ENCODE measurements at places on chromosomes 2 and 18.

- DNase-seq = no peak
These were observed 1.7 kb downstream of the RTN4 start for GRCh38 chr2:55048508-55049042.

- peak; percentile 59 for DNase-seq
These were observed 164.3 kb downstream of the RPIA start for GRCh38 chr2:88855620-88856408.

DNA sequence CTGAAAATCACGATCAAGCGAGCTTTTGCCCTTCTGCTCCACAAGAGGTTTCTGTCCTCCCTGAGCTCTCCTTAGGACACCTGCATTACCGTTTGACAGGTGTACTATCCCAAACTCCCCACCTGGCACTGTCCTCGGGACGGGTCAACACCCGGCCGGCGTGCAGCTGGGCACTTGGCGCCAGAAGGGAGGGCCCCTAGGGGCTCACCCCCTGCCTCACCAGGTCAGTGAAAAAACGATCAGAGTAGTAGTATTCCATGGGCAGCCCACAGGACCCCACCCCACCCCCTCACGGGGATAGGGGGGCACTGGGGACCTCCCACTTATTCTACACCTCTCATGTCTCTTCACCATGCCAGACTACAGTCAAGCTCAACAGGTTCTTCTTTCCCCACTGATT is 117.6 kb upstream of the ANKRD30BL start:
- no peak for DNase-seq

GRCh38 chr2:231130336-231131056 is 5.7 kb upstream of the HTR2B start:
- no peak for DNase-seq

- no peak for DNase-seq
These were observed 59.1 kb upstream of the TMEM178A start for GRCh38 chr2:39606585-39606984.

- DNase-seq = no peak
These were observed 139.1 kb downstream of the IRS1 start for GRCh38 chr2:226660526-226660925.

- no peak for DNase-seq
These were observed 11.4 kb downstream of the OSGEPL1 start for GRCh38 chr2:189751080-189751658.

DNA sequence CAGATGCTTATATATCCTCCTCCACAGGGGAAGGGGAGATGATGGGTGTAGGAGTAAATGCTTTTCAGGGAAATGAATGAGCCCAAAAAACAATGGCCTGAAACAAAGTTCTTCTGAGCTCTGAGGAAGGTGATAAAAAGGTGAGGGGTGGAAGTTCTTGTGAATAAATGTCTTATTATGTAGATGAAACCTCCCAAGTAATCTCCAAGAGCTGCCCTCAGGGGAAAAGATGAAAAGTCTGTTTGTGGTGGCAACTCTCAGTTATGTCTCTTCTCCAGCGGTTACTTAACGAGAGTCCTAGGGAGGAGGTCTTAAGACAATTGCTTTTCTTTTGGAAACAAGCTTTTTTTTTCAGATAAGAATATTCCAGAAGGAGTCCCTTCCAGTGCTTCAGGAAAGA is 115.5 kb upstream of the CHAC2 start:
- no peak for DNase-seq

DNA sequence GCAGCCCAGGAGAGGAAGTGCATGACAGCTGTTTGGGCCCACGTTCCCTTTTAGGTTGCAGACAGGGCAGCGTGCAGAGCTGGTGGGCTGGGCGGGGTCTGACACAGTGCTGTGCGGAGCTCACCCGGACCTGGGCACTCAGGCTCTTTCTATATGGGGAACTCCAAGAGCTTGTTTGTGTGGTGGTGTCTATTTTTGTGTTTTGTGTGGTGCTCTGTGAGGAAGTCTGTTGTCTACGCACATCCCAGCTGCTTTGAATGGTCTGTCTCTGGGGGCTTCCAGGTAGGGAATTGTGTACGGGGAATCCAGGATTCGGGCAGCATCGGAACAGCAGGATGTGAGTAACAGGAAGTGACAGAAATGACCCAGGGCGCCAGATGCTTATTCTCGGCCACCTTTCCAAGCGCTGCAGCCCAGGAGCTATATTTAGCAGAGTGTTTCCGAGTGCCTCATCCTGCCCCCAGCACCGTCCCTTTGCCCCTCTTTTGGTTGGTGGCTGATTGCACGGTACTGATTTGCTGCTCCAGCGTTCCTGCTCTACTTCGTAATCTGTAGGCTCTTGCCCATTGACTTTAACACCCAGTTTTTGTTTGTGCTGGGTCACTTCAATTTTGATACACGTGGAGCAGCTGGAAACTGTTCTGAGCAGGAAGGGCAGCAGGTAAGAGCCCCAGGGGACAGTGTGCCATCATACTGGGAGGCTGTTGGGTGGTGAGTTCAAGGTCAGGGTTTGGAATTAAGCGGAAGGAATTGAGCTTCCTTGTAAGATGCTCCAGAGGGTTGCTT is 64.7 kb downstream of the DGKD start:
- DNase-seq = peak; percentile 80

- no peak for DNase-seq
These were observed 863.9 kb downstream of the SUCLG1 start for GRCh38 chr2:83595121-83595690.

DNA sequence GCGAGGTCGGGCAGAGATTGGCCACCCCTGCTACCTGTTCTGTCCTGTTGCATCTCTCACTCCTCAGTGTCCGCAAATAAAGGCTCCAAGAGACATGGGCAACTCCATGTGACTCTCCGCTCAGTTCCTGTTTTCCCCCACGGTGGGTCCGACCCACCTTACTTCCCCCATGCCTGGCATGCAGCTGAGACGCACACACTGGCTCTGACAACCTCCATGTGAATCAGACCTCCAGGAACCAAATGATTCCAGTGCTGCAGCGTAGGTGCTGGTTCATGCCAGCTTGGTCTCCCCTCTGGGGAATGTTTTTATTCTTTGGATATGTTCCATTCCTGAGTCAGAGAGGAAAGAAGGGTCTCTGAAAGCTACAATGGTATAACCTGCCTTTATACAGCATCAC is 221.5 kb downstream of the SH3RF3 start:
- DNase-seq = no peak

DNA sequence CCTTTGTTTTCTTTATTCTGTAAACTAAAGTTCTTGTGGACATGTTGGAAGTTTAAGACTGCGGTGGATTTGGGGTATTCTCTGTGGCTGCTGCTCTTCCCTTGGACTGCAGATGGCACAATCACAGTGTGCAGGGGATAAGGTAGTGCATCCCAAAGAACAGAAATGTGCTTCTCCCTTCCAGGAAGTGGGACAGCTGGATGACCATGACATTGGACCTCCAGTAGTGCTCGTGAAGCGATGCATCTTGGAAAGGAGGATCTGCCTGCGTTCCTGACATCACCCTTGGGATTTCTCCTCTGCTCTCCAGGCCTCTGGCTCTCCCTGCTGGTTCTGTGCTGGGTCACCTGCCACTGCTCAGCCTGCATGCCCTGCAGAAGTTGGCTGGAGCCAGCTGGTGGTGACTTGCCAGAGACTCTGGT is 109.9 kb downstream of the SLC4A3 start:
- no peak for DNase-seq
